Left renal pelvis (tissue), 4 donors: ENCODE measurements at places on chromosomes 6 and 20. TPM values are rescaled to one million over a fixed set of nuclear protein-coding genes. Genes with fewer than 3 reads are reported as not detected.

Gene ERVFRD-1
- 0.12 TPM for polyA plus RNA-seq

Gene DPPA5
- not detected for polyA plus RNA-seq

Gene PGC
- not detected for polyA plus RNA-seq

Gene ELOVL4
- polyA plus RNA-seq = 3.6 TPM

Gene CBLN4
- polyA plus RNA-seq = 3.5 TPM

Gene ZBTB46
- polyA plus RNA-seq = 16.4 TPM

Gene TMEM239
- polyA plus RNA-seq = 0.09 TPM

Gene SMPDL3A
- polyA plus RNA-seq = 13.6 TPM

Gene PRSS35
- 51.1 TPM for polyA plus RNA-seq

Gene SEMG1
- not detected for polyA plus RNA-seq
